ENCODE measurements at places on chromosomes 1 and 21.

DNA sequence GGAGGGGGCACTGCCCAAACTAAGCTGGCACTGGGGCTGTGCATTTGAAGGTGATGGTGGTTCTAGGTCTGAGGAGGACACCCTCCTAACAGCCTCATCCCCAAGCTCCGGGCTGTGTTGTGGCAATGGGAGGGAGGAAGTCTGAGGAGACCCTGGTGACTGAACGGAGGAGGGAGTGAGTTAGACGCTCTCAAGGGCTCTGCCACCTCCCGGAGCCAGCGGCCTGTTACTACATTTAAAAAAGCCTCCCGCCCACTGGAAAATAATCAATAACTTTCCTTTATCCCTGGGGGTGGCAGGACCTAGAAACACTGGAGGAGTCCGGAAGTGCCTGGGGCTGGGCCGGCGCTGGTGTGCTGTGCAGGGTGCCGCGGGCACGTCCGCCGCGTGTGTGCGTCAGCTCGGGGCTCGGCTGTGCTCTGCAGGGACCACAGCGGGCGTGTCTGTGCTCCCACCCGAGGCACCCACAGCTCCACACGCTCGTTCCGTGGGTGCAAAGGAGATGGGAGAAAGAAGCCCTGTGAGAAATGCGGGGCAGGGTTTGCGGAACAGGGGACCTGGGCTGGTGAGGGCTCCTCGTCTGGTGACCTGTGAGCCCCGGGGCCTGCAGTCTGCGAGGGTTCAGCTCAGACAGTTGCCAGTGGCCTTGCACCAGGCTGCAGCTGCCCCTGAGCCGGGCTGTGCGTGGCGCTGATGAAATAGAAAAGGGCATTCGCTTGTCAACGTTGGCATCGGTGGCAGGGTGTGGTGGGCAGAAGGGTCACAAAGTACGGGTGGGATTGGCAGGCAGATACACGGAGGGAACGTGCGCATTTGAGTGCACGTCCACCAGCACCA lies 5.3 kb downstream of the SAMD11 start:
- DNase-seq, result no peak

GRCh38 chr1:71640998-71641397 lies 560.2 kb upstream of the ZRANB2 start:
- no peak for DNase-seq

GRCh38 chr1:221150996-221151395 lies 271.8 kb downstream of the HLX start:
- DNase-seq, result no peak

- DNase-seq, result no peak
Measured at GRCh38 chr1:234913278-234913649, 215.4 kb downstream of the TOMM20 start.

DNA sequence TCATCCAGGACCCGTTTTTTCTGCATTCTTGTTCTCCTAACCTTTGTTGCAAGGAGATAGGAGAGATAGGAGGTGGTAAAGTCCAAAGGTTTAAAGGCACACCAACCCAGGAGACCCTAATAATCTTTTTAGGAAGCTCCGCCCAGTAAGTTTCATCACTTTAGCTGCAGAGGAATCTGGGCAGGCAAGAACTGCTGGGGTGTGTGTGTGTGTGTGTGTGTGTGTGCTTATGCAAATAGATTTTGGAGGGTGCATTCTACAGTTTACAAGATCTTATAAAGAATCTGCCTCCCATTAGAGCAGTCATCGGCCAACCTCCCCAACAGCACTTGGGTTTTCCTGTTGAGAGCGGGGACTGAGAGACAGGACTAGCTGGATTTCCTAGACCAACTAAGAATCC lies 3.9 kb upstream of the IL10 start:
- no peak for DNase-seq

DNA sequence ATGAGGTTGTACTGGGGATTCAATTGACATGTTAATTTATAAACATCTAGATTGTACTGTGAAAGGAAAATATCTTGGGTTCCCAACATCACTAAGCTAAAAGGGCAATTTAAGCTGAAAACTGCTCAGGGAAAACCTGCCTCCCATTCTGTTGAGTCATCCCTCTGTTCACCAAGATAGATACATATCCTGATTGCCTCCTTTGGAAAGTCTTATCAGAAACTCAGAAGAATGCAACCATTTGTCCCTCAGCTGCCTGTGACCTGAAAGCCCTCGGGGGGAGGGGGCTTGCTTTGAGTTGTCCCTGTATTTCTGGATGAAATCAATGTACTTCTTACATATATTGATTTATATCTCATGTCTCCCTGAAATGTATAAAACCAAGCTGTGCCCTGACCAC lies 187.0 kb upstream of the ETV3 start:
- no peak for DNase-seq

DNA sequence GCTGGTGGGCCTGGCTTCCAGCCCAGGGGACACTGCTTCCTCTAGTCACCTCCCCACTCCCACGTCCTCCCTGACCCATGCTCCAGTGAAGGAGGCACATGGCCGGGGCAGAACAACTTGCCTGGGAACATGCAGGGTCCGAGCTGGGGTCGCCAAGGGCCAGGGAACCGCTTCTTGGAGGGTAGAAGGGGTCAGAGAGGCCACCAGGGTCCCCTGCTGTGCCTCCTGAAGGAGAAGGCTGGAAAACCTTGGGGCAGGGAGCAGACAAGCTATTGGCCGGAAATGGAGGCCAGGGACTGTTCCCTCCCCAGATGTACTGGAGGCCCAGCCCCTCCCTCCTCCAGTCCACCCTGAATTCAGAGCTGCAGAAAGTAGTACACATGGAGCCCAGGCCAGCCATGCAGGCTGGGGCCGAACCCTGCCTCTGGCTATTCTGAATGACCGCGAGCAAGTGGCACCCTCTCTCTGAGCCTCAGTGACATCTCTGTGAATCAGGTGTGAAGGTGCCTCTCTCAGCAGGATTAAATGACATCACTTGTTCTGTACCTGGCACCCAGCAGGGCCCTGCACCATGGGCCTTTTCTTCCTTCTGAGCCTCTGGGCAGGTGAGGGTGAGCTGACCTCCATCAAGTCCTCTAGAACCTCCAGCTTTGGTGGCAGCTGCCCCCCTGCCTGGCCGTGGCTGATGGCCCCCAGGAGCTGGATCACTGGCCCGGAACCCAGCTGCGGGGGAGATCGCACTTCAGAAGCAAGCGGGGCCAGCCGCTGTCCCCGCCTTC lies 15.7 kb downstream of the SPOCD1 start:
- no peak for DNase-seq
